ENCODE measurements at places on chromosomes 2 and 18.
A peak's percentile ranks its signal among the peaks of the same experiment; 100 is the strongest.

- no peak for DNase-seq
These were observed 2.0 kb downstream of the HOXD3 start for GRCh38 chr2:176158855-176159662.

DNA sequence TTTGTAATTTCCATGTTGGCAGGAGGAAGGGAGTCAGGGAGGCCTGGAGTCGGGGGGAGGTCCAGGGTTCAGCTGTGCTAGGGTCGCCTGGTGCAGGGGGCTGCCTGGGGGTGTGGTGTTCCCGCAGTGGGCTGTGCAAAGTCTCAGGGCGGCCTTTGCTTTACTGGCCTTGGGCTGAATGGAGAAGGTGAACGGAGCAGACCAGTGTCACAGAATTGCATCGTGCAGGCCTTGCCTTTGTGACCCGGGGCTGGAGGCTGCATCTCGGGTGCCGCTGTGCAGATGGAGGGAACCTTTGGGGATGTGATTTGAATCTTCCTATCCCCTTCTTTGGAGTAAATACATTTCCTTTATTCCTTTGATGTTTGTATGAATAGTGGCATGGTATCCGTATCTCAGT, 8.8 kb downstream of the SNTG2 start:
- DNase-seq, result no peak

GRCh38 chr2:9170458-9171130, 36.0 kb upstream of the ASAP2 start:
- DNase-seq, result no peak

- no peak for DNase-seq
These were observed 35.2 kb downstream of the SETBP1 start for GRCh38 chr18:44715842-44716241.

- DNase-seq, result no peak
These were observed at the start of gene STEAP3 for GRCh38 chr2:119223521-119224390. Gene STEAP3, plus strand, starts transcription at chr2:119223834. Its CDS starts 7,179 bp downstream, at chr2:119231013.

GRCh38 chr2:27441958-27442919, at the start of gene KRTCAP3:
Gene KRTCAP3, plus strand, starts transcription at chr2:27442381. Its CDS starts 32 bp downstream, at chr2:27442413.
- peak; percentile 7 for DNase-seq

- no peak for DNase-seq
These were observed 334.4 kb upstream of the DLGAP1 start for GRCh38 chr18:4789506-4789905.

DNA sequence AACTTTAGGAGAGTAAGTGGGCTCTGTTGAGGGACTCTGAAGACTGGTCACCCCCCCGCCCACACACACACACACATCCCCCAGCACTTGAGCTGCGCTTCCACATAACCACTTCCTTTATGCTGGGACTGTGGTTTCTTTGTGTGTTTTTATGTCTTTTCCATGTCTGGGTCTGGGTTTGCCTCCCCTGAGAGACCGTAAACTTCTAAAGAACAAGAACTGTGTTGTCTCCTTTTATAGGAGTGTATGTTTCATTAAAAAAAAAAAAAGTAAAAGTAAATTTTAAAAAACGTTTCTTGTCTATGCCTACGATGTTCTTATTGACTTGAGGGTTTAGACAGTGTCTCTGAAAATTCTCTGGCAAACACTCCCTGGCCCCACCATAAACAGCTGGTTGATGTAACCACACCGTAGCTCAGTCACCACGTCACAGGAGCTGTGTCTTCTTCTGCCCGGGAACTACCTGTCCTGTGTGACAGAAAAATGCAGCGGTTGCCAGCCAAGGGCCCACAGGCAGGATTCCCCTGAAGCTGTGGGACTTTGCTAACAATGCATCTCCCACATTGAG, 68.0 kb downstream of the KLHL29 start:
- no peak for DNase-seq

- DNase-seq, result no peak
These were observed 129.9 kb downstream of the PIEZO2 start for GRCh38 chr18:11019295-11020105.

DNA sequence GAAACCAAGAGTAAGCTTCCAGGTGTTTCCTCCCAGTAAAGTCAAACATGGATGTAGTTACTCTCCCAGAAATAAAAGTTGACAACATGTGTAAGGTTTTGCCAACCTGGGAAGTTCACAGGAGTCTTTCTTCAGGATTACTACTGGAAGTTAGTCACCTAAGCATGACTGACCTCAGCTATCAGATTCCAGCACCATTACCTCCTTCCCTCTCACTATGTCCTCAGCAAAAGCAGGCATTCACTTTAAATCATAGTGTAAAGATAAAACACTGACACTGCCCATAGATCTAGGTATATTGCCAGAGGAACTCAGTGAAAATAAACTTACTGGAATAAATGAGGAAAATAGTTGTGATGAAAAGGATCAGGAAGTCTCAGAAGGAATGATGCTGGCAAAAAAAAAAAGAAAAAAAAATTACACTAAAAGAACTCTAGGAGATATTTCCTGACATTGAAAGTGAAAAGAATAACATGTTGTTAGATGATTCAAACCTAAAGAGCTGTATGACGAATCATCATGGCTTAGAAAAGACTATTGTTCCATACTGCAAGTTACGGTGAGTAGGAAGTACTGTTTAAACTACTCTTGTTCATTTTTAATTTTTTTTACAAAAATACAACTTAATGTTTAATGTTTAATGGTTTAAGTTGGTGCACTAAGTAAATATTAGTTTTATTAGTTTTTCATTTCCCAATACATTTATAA, 484.5 kb upstream of the ZNF804A start:
- no peak for DNase-seq

GRCh38 chr18:25815659-25816058, 274.8 kb downstream of the SS18 start:
- DNase-seq, result no peak

DNA sequence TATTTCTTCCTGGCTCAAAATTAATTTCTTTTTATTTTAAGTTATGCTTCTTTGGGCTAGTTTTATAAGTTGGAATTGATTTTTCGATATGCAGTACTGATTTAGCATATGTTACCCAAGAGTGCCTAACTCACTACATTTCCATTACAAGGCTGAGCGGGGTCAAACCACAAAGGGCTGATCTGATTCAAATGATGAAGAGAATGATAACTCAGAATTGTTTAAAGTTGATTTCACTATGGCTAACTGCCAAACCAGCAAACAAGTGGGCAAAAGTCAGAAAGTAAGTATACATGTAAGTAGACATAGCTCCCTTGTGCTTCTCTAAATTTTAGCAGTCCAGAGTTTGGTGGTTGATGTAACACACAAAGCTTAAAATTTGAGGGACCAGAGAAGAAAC, 35.6 kb downstream of the RAD51AP2 start:
- no peak for DNase-seq

GRCh38 chr2:185144159-185144919, 546.0 kb downstream of the ZNF804A start:
- no peak for DNase-seq

DNA sequence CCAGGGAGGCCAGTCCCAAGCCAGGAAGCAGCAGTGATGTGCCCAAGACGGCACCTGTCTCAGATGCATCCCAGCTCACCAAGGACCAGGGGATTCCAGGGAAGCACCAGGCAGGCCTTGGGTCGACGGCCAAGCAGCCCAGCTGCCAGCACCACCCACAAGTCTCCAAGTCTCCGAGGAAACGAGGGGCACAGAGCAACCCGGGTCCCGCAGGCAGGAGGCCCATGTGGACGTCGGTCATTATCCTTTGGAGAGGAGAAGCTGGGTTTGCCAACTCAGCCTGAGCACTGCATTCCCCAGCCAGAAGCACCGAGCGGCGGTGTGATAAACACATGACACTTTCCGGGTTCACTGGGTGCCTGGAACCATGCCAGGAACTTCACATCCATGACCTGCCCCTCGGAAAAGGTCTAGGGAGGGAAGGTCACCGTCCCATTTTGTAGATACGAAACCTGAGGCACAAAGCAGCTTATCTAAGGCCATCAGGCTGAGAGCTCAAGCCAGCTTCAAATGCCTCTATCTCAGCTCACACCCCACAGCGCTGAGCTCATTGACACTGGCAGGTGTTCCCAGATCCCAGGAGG, 104.5 kb downstream of the ZNF516 start:
- DNase-seq, result no peak

GRCh38 chr2:33256162-33256755, 220.2 kb upstream of the RASGRP3 start:
- DNase-seq, result no peak

DNA sequence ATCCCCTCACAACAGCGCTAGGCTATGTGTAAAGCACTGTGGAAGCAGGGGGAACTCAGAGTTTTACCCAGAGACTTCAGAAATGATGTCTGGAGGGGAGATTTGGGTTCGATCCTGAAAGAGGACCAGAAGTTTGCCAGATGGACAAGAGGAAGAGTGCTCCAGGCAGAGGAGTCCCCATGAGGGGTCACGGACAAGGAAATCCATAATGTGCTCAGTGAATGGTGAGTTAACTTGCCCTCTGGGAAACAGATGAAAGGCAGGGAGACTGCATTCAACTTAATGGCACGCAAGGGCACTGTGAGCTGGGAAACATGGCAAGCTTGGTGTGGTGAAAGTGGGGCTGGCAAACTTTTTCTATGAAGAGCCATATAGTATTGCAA, 6.0 kb upstream of the ASAP2 start:
- DNase-seq, result no peak

- DNase-seq, result no peak
These were observed 634.6 kb downstream of the ERBB4 start for GRCh38 chr2:211903961-211904360.

DNA sequence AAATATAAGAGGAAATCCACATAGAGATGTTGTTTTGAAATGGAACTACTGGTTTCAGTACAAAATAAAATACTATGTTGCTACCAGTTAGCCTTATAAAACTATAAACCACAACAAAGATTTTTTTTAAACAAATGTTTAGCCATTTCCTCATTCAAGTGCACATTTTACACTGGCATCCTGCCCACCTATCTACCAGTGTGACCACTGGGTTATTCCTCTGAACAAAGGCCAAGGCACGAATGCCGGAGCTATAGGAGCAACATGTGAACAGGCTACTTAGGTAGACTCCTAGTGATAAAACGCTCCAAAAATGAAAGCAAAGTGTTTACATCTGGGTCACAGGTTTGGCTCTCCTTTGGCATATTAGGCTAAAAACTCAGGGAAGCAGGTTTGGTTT, 31.8 kb upstream of the SULT1C4 start:
- DNase-seq, result no peak
